Sciatic nerve (tissue), 2 donors: ENCODE measurements at places on chromosomes 11 and 22.

GRCh38 chr11:94511932-94512781 is at the start of gene C11orf97:
TSS of gene C11orf97 (plus strand) at chr11:94512461. CDS start at chr11:94512529, 68 bp downstream.
- peak; percentile 77 for DNase-seq

DNA sequence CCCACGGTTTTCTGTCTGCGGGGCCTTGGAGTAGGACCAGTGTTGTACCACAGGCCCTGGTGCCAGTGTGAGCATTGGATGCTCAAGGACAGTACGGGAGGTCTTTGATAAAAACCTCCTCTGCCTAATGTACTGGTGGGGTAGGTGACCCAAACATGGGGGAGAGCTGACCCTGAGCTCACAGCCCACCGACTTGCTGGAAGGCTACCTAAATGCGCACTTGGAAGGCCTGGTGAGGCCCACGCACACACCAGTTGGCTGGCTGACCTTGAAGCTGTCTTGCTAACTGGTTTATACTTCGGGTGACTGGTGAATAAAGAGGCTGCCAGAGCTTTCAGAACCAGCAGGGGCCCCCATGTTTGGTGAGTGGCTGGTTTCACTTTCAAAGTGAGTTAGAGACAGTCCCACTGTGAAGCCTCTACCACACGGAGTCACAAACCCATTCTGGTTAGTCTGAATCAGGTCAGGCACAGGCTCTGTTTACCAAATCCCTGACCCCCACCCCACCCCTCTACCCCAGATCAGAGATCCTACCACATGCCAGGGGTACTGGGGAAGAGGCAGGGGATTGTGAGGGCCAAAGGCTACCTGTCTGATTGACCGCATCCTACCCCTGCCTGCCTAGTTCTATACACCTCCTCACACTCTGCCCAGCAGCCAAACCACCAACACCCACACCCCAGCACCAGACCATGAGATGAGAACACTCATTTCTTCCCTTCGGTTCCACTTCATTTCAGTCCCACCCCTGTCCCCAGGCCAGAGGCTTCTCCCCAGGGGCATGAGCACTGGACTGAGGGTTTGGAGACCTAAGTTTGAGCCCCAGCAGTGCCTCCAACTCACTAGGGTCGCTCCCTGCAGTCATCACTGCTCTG is 12.7 kb upstream of the IL2RB start:
- DNase-seq = no peak

GRCh38 chr11:124120891-124121290 is 5.6 kb downstream of the VWA5A start:
- no peak for DNase-seq

- DNase-seq = no peak
These were observed 25.8 kb upstream of the SLC22A12 start for GRCh38 chr11:64564947-64565889.

DNA sequence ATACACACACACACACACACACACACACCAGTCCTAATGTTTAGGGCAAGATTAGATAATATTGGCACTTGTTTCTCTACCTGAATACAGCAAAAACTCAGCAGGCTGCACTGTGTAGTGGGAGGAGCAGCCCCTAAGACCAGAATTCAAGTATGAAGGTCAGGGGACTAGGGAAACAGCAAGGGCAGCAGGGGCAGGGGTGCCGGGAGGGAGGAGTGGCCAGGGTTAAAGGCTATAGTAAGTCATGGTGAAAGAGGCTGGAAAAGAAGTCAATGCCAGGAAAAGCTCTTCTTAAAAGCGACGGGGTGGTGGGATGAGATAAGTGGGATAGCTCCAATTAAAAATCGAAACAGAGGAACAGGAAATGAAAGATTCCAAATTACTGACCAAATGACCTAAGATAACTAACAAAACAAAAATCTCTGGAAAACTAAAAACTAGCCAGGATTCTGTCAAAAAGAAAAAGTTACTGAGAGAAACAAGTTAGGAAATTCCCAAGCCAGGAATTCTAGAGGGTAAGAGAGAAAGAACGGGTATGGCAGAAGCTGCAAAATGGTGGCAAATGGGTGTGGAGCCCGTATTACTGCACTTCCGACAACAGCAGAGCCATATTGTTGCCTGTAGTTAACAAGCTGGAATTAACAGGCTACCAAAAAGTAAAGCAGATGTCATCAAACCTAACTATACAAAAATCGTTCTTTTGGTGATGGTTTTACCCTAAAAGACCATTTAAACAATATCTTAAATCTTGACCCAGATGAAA is 1.3 kb downstream of the ASCL3 start:
- no peak for DNase-seq

DNA sequence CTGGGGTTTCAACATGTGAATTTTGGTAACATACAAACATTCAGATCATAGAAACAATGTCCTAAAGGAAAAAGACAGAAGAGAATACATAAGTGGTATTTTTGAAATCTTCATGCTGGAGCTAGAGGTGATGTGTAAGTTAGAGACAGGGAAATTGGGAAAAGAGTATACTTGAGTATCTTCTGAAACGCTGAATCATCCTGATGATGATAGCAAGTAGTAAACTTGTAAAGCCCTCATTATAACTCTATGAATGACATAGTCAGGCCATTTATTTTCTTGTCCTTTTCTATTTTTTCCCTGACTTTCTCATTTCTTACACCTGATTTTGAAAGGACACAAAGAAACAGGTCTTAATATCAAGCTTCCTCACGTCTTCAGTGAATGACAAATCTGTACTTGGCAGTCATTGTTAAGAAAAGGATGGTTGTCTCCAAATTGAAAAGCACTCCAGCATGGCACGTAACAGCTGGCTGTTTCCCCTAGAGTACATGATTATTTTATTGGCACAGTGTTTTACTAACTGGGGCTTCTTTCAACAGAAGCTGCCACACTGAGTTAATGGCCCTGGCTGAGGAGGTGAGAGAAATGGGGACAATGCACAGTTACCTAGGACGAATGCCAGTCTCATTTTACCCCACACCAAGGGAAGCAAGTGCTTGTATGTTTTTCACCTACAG is 140.7 kb upstream of the CTSC start:
- DNase-seq = no peak

DNA sequence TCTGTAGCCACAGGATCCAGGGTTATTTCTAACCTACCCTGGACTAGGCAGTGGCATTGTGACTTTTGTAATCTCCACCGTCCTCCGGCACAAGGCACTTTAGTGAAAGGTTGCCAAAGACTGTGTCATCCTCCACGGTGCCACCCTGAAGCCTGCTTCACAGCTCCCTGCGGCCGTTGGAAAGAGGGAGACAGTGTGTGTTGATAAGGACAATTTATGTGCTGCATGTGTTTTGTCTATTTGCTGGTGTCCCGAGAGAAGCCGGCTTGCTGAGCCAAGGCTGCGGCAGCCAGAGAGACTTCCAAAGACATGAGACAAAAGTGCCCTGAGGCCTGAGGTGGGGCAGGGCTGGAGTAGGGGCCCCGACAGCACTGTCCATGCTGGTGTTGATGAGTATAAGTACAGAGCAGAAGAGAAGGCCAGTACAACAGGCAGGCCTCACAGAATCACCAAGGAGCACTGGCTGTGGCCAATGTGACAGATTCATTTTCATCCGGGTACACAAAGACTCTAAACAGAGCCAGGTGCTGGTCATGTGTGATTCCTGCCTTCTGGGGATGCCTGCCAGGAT is 40.9 kb downstream of the GALNT18 start:
- DNase-seq = no peak

- DNase-seq = no peak
These were observed 1.7 kb upstream of the RHOD start for GRCh38 chr11:67054836-67055523.

GRCh38 chr11:119015054-119015611 is 3.0 kb downstream of the RPS25 start:
- no peak for DNase-seq

DNA sequence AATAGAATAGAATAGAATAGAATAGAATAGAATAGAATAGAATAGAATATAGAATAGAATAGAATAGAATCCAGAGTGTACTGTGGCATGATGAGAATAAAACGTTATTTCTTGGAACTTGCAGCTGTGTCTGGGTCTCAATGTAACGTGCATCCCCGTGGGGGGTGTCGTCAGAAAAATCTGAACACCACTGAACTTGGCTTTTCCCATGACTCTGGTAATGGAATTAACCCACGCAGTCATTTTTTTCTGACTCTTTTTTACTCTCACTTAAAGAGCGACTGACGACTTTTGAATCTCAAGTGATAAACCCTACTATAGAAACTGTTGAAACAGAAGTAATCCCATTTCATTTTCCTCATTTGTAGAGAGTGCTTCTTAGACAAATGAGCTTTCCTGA is 92.4 kb upstream of the BID start:
- DNase-seq = no peak

- no peak for DNase-seq
These were observed 33.6 kb upstream of the MPPED2 start for GRCh38 chr11:30619767-30620166.

GRCh38 chr11:56705784-56706396 is 7.0 kb downstream of the OR9G1 start:
- no peak for DNase-seq

DNA sequence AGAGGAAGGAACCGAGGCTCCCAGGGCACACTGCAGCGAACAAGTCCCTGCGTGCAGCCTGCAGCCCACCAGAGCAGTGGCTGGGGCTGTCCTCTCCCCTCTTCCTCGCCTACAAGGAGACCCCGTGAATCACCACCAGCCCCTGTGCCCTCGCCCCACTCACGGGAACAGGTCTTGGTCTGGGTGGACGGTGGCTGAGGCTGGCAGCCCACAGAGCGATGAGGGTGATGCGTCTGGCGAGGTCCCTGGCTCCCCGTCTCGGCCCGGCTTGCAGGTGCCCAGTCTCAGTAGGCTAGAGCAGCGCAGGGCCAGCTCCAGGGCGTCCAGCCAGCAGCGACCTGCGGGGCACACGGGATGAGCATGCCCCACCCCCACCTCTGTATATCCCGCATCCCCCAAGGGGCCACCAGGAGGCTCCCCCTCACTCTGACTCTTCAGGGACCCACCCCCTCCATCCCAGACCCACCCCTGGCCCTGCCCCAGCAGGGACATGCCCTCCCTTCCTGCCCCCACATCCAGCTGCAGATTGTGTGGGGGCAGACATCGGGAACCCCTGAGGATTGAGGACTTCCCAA is 50.5 kb upstream of the CARS1 start:
- DNase-seq = peak; percentile 54

GRCh38 chr11:57203359-57203758 is 21.6 kb downstream of the LRRC55 start:
- peak; percentile 82 for DNase-seq

DNA sequence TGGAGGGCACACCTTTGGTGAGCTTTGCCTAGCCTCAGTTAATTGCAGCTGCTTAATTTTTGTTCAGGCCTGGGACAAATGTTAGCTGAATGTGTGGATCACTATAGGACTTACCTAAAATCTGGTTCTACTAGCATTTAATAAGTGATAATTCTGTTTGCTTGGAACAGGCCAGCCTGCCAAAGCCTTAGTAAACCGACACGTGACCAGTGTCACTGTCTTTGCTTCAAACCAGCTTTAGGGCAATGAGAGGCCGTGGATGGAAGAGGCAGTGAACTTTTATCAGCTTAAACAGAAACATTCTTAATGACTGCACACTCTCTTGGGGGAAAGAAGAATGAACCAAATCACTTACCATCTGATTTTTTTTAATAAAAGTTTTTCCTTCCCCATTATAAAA is 10.8 kb downstream of the PARVA start:
- DNase-seq = no peak

DNA sequence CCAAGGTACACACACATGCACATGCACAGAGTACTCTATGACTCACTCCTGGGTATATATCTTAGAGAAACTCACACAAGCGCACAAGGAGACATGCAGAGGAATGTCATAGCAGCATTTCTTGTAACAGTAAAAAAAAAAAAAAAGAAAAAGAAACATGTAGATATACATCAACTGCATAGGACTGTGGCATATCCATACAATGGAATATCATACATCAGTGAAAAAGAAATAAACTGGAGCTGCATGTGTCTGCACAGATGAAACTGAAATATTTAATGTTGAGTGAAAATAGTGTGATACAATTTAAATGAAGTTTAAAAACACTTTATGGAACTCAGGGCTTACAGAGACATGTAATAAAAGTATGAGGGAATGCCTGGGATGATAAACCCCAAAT is 46.4 kb downstream of the SYT13 start:
- no peak for DNase-seq

DNA sequence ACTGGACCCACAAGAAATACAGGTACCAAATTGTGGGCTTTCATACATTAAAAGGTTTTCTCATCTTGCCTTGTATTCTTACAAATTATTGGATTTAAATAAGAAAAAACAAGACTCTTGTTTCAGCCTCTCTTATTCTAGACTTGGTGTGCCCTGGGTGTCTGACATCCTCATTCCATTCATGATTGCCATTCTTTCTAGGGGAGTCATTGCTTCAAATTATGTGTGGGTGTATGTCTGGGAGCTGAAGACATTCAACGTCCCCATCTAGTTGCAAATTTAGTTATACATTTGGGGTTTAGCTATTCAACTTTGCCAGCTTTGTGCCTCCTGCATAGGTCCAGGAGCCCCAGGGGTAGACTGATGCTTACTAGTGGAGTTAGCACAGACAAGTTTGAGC is 18.1 kb downstream of the MAML2 start:
- no peak for DNase-seq

DNA sequence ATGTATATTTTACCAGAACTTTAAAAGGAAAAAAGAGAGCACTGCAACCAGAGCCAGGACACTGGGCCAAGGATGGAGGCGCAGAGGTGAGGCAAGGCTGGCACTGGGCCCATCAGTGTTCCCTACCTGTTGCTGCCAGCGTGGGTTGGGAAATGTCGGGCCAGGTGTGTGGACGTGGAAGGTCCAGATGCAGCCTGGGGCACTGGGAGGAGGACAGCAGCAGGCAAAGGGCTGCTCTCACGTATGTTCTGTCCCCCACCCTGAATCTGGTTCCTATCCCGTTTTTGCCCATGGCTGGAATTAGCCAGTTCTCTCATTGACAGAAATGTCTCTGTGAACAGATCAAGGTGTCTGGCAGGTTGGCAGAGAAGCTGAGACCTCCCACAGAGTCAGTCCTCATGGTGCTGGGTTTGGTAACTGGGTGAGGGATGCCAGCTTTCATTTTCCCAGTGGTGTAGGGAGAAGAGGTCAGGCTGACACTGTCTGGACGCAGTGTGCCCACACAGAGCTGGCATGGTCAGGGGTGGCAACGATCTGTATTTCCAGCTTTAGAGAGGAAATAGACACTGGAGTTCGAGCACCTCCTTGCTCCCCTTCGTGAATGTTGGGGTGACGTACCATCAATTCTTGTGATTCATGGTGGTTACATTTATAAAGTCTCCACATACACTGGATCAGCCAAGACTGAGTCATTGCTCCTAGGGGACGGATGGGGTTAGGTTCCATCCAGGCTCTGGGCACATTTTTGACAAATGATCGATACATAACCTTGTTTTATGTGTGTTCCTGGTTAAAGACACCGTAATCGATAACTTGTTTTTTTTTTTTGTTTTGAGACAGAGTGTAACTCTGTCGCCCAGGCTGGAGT is 4.3 kb upstream of the PNPLA3 start:
- DNase-seq = no peak

DNA sequence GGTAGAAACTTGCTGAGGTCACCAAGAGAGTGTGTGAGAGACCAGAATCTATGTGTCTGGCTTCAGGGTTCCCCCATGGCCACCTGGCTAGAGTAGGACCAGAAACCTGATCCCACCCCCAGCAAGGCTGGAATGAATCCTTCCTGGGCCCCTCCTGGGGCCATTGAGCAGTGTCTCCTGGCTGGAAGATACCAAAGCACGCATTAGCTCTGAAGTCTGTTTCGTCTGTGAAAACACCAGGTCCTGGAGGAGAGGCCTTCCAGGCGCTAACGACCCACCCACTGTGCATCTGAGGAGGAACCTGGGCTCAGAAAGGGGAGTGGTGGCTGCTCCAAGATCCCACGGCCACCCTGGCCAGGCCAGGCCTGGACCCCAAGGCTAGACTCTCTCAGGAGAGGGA is 15.5 kb upstream of the TSKU start:
- no peak for DNase-seq
